Foreskin fibroblast (primary cell): ENCODE measurements at places on chromosomes 4 and X.

DNA sequence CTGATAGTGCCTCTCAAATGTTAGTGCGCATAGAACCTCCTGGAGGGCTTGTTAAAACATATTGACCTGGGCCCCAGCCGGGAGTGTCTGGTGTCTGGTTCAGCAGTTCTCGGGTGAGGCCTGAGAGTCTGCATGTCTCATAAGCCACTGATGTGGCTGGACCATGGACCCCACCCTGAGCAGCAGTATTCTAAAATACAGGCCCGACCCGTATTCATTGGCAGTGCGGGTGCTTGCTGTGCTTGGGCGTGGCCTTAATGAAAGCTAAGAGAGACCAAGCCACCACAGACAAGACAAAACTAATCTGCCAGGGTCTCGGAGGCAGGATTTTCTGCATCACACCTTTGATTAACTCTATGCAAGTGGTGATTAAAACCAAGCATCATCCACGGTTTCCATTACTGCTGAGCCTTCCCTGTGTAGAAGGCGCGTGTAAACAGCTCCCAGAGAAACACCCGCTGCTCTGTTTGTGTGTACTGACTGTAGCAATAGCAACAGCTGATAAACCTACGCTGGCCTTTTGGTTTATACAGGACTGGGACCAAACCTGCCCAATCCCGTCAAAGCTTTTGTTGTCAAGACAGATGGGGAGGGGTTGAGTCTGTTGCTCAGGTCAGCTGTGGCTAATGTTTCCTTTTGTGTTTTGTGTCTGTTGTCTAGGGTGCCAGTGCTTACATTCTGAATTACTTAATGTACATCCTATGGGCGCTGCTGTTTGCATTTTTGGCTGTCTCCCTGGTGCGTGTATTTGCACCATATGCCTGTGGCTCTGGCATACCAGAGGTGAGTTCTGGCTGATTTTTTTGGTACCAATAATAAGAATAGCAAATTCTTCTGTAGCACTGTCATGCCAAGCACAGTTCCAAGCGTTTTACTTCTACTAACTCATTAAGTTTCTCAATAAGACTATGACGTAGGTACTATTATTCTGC is 40.8 kb downstream of the CLCN4 start:
- no peak for DNase-seq

DNA sequence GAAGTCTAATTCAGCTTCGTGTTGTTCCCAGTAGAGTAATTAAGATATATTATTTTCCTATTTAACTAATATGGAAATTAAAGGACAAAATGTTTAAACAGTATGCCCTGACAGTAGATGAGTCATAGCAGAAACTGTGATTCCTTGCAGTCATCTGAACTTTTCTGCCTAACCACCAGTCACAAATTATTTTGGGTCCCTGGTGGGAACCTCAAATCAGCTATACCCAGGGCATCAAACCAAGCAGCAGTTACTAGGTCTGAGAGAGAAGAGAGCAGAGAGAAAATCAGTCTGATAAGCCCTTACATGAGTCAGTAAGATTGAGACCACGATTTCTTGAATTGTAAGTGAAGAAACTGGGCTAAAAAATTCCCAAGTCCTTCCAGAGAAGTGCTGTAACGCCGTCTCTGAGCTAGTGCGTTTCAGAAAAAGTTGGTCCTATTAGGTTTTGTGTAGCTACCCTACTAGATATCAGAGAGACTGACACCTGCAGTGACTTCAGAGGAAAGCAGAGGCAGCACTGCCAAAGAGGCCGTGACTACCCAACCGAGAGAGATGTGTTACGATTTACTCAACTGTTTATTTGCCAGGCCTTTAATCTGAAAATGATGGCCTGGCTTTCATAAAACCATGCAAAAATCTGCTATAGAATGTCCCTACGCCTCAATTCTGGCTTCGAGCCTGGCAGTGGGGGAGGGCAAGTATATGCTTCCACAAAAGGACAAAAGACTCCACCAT is 21.7 kb upstream of the GPM6A start:
- no peak for DNase-seq

- DNase-seq: no peak
Measured at GRCh38 chrX:37638047-37638446, 47.5 kb upstream of the XK start.

DNA sequence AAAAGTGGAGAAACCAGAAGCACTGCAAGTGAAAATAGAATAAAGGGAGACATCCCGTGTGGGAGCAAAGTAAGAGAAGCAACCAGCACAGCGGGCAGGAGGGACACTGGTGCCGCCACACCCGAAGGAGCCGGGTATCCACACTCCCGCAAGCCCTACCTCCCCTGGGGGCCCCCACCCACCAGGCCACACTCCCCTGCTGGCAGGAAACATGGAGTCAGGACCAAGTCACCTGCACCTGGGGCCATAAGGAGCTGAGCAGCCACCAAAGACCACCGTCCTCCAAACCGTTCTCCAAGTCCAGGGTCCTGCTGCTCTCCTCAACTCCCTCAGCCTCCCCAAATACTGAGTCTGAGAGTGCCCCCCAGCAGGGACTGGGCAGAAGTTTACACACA is 30.5 kb downstream of the FGFRL1 start:
- DNase-seq: no peak

DNA sequence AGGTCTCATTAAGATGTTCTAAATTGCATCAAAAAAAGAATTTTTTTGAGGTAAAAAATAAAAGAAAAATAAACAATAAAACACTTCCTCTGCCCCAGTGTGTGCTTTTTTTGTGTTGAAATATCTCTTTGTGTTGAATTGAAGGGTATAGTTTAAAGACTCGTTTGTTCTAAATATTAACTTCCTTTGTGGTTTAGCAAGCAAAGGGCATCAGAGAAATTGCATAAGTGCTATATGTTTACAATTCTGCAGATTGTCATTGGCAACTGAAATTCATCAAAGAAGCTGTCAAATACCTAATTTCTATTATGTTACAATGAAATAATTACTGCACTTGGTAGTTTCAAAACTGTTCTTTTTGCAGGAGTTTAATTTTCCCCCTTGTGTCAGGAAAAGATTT is 260.5 kb downstream of the DKK2 start:
- no peak for DNase-seq

- no peak for DNase-seq
Measured at GRCh38 chr4:113708250-113708649, 53.3 kb downstream of the CAMK2D start.

- DNase-seq: no peak
Measured at GRCh38 chrX:25016361-25016671, 551 bp upstream of the ARX start.

DNA sequence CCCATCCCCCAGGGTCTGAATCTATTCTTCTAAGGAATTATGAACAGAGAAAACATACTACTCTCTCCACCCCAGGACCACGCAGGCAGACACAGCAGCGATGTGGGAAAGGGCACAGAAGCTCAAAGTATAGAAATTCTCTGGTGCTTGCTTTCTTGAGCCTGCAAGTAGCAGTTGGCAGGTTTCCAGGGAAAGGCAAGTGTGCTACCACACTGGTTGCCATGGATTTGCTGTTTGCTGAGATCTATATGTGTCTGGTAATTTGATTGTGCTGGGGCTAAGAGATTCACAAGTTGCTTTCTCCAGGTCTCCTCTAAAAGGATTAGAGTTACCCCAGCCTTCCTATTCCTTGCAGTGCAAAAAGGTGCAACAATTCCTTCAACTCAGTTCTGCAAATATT is 83.1 kb downstream of the GUCY2F start:
- no peak for DNase-seq

DNA sequence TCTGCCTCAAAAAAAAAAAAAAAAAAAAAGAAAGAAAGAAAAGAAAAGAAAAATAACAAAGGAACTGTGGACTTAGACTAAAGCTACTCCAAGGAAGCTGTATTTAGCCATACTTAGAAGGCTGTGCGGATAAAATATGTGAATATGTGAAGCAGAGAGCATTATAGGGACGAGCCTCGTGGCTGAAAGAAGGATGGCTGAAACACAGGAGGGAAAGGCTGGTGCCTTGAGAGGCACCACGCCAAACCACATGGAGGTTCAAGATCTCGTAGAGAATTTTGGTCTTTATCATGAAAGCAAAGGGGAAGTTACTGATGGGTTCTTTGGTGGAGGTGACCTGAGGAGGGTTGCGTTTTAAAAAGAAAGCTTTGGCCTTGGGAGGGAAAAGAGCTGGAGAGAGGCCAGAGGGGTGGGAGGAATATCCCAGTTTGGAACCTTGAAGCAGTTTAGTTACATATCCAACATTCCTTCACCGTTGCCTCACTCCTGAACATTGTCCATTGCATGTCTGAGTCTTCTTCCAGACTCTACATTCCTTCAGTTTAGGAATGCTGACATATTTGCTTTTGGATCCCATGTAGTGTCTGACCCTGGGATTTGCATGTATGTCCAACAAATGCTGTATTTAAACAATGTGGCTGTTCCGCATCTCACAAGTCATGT is 82.5 kb downstream of the CPE start:
- DNase-seq: peak; percentile 18

- DNase-seq: no peak
Measured at GRCh38 chr4:25403699-25404098, 26.6 kb downstream of the ANAPC4 start.

DNA sequence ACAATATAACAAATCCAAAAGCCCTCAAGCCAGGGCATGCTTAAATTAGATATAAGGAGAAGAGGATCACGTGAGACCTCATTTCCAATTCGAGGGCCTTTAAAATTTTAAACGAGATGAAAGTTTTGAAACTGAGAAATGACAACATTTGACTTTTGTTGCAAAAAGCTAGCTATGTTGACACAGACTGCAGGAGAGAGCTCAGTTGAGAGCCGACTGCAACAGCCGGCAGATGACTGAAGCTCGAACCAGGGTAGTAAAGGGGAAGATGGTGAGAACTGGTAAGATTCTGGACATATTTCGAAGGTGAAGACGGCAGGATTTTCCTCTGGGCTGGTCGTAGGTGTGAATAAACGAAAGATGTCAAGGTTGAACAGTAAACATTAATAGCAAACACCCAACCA is 773 bp downstream of the PRMT9 start:
- peak; percentile 55 for DNase-seq

- DNase-seq: no peak
Measured at GRCh38 chrX:136711147-136711546, 63.2 kb downstream of the CD40LG start.

DNA sequence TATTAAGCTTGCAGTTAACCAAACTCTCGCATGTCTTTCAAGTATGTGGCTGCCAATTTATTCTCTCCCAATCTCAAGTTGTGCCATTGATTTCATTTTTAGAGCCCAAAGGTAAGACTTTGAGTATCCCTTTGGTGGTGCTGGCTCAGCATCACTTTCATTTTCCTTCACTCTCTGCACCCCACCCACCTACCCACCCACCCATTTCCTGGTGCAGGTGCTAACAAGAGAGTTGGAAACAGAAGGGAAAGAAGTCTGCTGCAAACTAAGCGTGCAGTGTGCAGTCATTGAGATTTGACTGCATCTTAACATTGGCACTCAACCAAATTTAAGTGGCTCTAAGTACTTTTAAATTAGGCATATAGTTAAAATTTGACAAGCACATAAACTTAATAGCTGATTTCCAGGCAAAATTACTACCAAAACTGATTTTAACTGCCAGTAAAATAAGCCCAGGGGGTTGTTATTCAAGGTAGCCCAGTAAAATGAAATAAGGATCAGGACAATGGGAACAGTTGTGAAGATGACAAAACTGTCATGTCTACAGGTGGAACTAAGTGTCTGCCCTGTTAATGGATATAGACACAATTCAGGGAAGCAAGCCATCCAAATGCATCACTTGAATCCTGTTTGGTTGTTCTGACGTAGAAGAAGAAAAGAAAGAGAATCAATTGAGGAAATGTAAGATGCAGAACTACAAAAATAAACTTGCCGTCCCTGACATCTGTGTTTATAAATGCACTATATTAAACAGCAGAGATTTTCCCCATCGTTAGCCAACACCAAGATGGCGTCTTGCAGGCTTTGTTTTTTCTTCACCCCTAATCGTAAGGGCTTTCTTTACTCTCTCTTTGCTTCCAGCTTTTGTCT is 184.2 kb downstream of the KDR start:
- no peak for DNase-seq

- no peak for DNase-seq
Measured at GRCh38 chrX:54633641-54634040, 103.6 kb downstream of the GNL3L start.

- DNase-seq: no peak
Measured at GRCh38 chr4:6788123-6788522, 5.6 kb downstream of the KIAA0232 start.

DNA sequence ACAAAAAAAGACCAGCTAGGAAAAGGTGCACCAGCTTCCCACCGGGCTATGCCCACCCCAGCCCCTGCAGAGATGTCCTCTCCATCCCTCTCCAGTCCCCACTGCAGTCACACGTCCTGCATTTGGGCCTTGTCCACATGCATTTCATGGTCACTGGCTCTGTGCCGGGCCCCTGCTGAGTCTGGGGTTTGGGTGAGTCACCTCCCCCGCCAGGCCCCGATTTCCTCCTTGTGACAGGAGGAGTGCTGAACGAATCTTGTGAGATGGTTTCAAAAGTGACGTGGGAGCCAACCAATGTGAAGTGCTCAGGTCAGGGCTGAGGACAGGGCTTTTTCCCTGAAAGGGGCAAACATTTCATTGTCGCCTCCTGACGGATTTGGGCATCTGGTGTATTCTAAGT is 7.1 kb downstream of the CPZ start:
- peak; percentile 19 for DNase-seq

GRCh38 chrX:68698942-68699341 is 51.5 kb downstream of the STARD8 start:
- no peak for DNase-seq
